Lung (tissue), 17 donors: ENCODE measurements at places on chromosomes 13 and 19. TPM values are rescaled to one million over a fixed set of nuclear protein-coding genes. Genes with fewer than 3 reads are reported as not detected.
A peak's percentile ranks its signal among the peaks of the same experiment; 100 is the strongest.

LILRB3 gene
- 23.0 TPM for total RNA-seq

DNA sequence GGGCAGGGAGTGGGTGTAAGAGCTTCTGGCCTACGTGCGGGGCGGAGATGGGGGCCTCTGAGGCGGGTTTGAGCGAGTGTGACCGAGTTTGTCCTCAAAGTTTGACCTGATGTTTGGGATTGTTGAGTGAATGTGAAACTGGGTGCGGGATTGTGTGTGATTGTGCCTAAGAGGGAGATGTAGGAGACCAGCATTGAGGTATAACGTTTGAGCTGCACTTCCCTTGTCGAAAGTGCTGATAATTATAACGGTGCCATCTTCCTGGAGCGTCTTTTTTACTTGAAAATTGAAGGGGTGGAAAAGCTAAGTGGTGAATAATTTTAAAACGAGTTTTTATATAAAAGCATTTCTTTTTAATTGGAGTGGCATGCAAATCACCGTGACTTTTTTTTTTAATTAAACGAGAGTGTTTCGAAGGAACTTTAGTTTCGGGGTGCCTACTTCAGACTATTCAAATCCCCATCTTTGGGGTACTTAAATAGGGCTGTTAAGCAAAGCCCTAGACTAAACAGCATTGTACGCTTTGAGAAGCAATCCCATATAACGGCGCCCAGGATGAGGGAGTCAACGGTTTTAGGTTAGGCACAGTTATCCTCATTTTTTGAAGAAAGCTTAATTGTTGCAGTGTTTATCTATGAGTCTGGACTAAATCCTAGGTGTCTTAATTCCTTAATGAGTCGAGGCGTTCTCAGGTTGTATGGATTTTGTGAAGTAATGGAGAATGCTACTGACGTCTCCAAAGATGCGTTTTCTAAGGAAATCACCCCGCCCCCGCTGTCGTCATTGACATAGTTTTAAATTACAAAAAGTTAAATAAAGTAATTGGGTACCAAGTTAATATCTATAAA, 594 bp downstream of the ZNF146 start:
- DNase-seq = peak; percentile 44

NR2C2AP gene
- 4.6 TPM for total RNA-seq

GRCh38 chr19:1073956-1074517, 7.1 kb downstream of the ARHGAP45 start:
- no peak for DNase-seq

DNA sequence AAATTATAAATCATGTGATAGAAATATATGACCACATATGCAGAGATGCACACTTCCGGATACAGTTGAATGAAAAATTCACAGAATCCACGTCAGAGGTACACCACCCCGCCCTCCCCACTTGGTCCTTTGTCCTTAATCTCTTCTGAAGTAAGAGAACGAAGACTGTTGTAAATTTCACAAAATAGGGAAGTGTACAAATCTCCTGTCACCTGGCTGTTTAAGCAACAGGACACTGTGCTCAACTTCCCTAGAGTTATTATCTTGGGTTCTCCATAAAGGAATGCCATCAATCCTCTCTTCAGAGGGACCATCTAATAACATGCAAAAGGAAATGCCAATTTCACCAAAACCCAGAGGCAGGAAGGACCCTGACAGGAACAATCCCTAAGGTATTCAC, 10.5 kb upstream of the CEACAM6 start:
- no peak for DNase-seq
